ENCODE measurements at places on chromosomes 5 and 9.

- DNase-seq: no peak
These were observed 166.4 kb upstream of the RASA1 start for GRCh38 chr5:87101321-87101720.

- no peak for DNase-seq
These were observed 20.9 kb upstream of the BNIP1 start for GRCh38 chr5:173123416-173123815.

- DNase-seq: no peak
These were observed 67.8 kb downstream of the CAMSAP1 start for GRCh38 chr9:135839516-135839915.

- no peak for DNase-seq
These were observed 597 bp upstream of the TMEM250 start for GRCh38 chr9:136119061-136119882.

GRCh38 chr5:114449860-114450421 is 88.1 kb downstream of the KCNN2 start:
- DNase-seq: peak; percentile 36

DNA sequence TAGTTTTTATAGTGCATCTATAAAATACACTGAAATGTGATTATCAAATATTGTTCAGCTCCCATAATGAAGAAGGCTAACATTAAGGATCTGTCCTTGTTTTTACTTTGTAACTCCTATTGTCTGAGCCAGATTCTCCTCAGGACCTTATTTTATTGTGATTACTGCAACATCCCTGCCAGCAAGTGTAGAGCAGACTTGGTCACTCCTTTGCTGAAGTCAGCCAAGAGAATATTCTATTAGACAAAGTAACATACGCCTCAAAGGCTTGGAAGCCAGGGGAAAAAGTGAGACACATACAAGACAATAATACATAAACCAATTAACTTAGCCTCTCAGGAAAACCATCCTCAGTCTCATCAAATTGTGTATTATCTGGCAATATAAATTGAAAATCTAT is 269.6 kb downstream of the ARL15 start:
- no peak for DNase-seq

DNA sequence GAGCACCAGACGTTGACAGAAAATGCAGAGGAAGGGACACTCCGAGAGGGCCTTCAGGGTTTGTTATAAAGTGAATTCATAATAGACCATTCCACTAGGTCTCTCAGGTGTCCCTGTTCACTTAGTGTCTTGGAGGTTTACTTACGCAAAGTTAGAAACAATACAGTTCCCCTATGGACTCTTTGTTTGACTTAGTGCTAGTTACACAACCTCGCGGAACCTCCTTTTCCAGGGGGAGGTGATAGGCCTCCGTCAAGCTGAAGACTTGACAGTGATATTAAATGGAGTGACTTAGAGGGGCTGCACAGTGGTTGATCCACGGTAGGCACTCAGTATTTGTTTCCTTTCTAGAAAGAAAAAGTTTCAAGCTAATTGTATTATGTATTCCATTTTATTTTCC is 1.3 kb downstream of the CCT5 start:
- no peak for DNase-seq

DNA sequence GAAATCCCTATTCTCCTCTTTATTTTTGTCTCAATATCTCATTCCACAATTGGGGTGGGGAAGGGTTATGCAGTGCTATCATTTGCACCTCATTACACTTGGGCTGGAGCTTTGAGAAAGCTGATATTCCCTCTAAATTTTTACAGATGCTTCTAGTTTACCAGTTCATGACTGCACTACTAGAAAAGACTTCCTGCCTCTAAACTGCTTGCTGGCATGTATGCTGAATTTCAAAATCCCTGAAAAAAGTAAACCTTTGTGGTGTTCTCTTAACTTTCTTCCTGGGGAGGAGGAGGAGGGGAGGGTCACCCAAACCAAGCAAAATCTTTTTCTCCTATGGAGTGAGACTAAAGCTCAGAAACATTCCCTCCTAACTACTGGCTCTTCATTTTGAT is 45.1 kb downstream of the BNC2 start:
- DNase-seq: no peak

Data from activated CD4-positive, CD25-positive, alpha-beta regulatory T cell treated with anti-CD3 and anti-CD28 coated beads, Interleukin-2, amount 50 U/mL, for 72 hours (primary cell).